Fibroblast of the aortic adventitia (primary cell): ENCODE measurements at places on chromosomes 2 and 18. TPM values are rescaled to one million over a fixed set of nuclear protein-coding genes. Genes with fewer than 3 reads are reported as not detected.

Gene PTGR3
- 14.2 and 43.3 TPM in 2 replicates for total RNA-seq

Gene PROKR1
- total RNA-seq = not detected in 2 replicates

Gene ERICH2
- 4.0 TPM in 1 of 2 replicates, not detected in the other for total RNA-seq

Gene FER1L5
- total RNA-seq = 0.18 and 0.98 TPM in 2 replicates

Gene CYP27C1
- total RNA-seq = 0.41 and 0.72 TPM in 2 replicates

Gene PLEK
- total RNA-seq = under 0.01 TPM in 1 of 2 replicates, not detected in the other

Gene CPO
- total RNA-seq = 0.18 TPM in 1 of 2 replicates, not detected in the other

Gene LDLRAD4
- 0.54 TPM in 1 of 2 replicates, not detected in the other for total RNA-seq
